ENCODE measurements at places on chromosomes 3 and 15.

GRCh38 chr3:127165694-127166485, 27.0 kb upstream of the PRR23E start:
- DNase-seq, result no peak

DNA sequence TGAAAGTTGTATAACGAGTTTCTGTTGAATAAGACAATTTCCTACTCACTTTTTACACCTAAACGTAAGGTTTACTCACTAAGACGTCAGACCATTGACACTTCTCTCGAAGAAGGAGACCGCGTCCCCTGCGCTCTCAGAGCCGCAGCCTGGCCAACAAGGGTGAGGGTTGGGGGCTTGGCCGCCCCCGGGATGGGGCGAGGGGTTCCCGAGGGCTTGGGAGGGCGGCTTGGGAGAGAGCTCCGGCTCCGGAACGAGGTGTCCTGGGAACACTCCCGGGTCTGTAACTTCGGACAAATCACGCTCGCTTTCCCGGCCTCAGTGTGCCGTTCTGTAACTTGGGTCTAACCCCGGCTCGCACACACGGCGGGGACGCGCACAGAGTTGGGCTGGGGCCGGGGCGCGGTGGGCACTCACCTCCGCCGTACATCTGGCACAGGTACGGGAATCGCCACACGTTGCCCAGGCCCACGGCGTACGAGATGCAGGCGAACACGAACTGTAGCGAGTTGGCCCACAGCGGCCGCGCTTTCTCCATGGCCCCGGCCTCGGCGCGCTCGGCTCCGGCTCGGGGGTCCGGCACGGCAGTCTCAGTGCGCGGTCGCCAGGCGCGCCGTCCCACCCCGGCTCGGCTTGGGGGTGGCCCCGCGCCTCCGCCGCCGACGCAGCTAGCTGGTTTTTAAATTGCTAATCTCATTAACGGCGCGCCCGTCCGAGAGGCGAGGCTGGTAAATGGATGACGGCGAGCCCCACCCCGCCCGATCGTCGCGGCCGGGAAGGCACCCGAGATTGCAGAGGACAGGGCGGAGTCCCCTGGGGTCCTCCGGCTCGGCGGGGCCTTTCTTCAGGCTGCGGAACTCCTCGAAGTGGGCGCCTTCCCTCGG, at the start of gene SLC6A20:
SLC6A20 (minus strand) TSS at position 655 of the 884 bp plus-strand sequence; CDS start at position 538, 117 bp downstream.
- DNase-seq, result no peak

- no peak for DNase-seq
Observed at GRCh38 chr15:39589193-39589814, 8.4 kb downstream of the THBS1 start.

DNA sequence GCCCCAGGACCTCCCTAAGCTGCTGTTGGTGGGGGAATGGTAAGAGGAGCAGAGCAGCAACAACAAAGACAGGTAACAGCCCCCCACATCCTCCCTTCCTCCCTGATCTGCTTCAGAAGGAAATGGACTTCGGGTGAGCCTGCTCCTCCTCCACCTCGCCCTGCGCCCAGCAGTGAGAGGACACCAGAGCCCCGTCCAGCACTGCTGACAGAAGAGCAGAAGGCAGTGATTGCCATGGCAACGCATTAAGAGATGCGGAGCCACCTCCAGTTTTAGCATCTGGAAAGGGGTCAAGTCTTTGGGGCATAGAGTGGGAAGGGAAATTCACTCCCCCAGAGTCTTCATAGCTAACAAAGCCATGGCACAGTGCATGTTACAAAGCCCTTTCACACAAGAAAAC, 77.6 kb upstream of the HRH1 start:
- no peak for DNase-seq

- no peak for DNase-seq
Observed at GRCh38 chr15:70034596-70034995, 63.1 kb downstream of the TLE3 start.

DNA sequence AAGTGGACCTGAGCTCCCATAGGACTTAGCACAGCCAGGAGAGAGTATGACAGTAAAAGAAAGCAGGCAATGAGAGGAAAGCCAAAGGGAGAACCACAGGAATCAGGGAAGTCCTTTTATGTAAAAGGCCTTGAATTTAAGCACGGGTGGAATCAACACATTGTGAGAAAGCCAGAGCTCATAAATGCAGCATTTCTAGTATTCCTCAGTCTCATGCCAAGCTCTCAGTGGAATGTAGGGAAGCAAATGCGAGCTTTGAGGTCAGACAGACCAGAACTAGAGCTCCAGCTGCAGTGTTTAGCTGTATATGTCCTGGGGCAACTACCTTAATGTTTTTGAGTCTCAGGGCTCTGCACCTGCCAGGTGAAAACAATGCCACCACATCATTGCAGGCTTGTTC, 132.1 kb upstream of the TRIM42 start:
- DNase-seq, result no peak

- DNase-seq, result no peak
Observed at GRCh38 chr3:3170998-3171397, 8.5 kb downstream of the CRBN start.
